NCI-H1694 treated with DMSO at 0.1 percent for 48 hours (cell line): ENCODE measurements at places on chromosomes 12 and 14.

- DNase-seq: no peak
Observed at GRCh38 chr14:80586131-80586530, 355.4 kb downstream of the CEP128 start.

GRCh38 chr14:64968651-64969050 lies 3.5 kb downstream of the RAB15 start:
- no peak for DNase-seq

- peak; percentile 85 for DNase-seq
Observed at GRCh38 chr14:92686900-92687427, 61.5 kb downstream of the LGMN start.

- DNase-seq: no peak
Observed at GRCh38 chr14:28690029-28690692, 76.4 kb upstream of the FOXG1 start.
